ENCODE measurements at places on chromosomes 12 and 14. TPM values are rescaled to one million over a fixed set of nuclear protein-coding genes. Genes with fewer than 3 reads are reported as not detected.

DNA sequence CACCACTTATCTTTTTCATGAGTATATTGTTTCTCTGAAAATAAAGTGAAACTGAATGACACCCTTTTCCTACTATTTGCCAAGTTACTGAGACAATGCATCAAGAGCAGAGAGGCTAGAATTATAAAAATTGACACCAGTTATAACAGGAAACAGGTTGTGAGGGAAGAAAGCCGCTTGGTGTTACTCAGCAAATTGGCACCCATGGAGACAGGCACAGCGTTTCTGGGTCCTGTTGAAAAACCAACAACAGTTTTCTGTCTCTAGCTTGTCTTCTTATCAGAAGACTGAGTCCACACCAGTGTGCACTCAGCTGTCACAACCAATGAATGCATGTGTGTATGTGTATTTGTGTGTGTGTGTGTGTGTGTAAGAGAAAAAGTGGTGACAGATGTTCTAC lies 267.7 kb downstream of the KCNH5 start:
- DNase-seq = no peak

DNA sequence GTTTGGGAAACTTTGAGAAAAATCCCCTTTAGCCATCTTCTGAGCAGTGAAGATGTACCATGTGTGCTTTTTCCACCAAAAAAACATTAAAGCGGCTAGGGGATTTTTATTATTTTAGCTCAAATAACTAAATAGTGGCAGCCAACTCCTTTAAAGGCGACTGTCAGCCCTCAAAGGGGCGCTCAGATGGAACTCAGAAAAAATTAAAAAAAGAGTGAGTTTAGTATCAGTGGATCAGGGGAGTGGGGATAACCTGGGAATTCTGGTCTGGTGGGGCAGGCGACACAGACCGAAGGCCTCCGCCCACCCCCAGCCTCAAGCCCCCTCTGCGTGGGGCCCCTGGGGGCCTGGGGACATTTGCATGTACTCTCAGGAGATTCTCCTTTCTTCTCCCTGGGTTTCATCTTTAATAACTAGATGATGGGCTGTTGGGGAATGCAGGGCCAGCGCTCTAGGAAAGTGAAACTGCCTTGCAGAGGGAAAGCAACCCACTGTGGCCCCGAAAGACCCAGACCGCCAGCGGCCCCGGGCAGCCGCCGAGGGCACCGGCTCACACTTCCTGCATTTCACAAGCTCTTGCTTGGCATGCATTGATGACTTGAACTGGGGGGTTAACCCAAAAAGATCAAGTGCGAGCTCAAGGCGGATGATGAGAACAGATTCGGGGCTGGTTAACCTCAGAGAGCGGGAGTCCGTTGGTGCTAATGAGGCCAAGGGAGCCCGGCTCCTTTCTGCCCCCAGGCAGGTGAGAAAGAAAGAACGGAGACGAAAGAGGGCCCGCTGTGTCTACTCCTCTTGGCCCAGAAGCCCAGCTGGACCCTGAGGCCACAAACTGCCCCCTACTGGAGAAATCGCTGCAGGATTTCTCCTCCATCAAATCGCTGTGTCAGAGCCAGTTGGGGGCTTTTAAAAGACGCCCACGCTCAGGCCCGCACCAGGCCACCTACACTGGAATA lies 7.3 kb upstream of the BATF start:
- no peak for DNase-seq

DNA sequence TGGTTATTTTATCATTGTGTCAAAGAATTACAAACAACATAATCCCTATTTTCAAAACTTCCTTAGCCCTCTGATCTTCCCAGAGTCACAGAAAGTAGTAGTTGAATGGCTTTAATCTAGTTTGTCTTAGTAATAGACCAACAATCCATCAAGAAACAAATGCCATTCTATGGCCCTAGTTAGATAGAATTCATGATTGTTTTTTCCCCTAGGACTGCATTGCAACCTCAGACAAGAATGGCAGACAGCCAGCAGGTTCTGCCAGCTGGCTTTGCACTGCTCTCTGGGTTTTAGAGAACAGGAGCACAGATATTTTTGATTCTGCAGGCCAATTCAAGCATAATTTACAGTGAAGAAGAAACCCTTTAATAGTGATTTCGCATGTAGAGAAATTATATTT lies 33.8 kb downstream of the SYT1 start:
- peak; percentile 11 for DNase-seq

- no peak for DNase-seq
These were observed 49.0 kb downstream of the LIMA1 start for GRCh38 chr12:50234347-50234746.

GRCh38 chr12:122062832-122063693 lies 15.5 kb upstream of the MLXIP start:
- peak; percentile 80 for DNase-seq

DNA sequence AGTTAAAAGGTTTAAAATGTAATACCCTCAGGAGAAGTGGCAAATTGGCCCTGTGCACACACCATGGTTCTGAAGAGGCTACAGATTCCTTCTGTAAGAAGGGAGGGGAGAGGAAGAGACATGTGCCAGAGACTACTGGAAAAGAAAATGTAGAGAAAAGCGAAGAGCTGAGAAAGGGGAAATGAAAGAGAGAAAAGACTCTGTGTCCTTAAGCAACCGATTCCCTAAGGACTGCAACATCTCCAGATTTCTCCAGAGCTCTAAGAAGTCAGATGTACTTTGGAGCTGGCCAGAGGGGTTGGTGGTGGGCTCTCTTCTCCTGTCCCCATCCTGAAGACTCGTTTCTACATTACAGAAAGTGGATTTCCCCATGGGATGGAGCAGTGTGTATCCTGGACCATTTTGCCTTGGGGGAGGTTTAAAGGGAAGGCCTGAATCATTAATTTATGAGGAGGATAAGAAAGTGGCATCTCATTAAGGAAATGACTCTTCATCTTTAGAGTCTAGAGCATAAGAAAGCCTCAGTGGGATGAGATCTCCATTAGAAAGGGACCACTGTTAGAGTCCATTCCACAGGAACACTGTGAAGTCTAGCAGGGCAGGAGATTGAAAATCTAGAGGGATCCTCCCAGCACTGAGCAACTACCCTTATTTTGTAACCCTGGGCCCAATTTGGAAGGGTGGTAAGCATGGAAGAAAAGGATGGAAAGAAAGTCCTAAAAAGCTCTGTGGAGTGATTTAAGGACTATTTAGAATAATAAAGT lies 45.5 kb upstream of the FUT8 start:
- no peak for DNase-seq

DNA sequence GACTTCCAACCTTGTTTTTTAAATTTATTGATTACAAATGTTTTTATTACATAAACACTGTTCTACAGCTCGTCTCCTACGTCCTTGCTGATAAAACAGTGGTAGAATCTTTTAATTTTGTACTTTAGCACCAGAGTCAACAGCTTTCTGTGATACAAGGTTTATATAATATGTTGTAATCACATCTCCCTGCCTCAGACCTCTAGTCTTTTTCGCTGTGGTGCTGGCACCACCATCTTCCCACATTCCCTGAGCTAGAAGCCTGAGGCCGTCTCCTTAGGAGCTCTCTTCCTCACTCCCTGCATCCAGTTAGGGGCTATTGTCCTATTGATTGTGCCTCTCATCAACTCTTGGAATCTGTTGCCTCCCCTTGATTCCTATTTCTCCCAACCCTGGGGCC lies 17.1 kb downstream of the MTHFD1 start:
- no peak for DNase-seq

GRCh38 chr12:13530966-13531365 lies 334.4 kb downstream of the EMP1 start:
- no peak for DNase-seq

The TMEM229B gene
- total RNA-seq = 33.2 TPM
